ENCODE measurements at places on chromosomes 1 and 21.

GRCh38 chr1:160204526-160205241 lies 500 bp upstream of the PEA15 start:
- no peak for DNase-seq

GRCh38 chr1:47580451-47580995 lies 142.7 kb downstream of the FOXD2 start:
- DNase-seq, result no peak

- DNase-seq, result no peak
These were observed 207.7 kb upstream of the KAZN start for GRCh38 chr1:14390816-14391215.

- no peak for DNase-seq
These were observed 53.0 kb downstream of the PBX1 start for GRCh38 chr1:164611754-164612642.

DNA sequence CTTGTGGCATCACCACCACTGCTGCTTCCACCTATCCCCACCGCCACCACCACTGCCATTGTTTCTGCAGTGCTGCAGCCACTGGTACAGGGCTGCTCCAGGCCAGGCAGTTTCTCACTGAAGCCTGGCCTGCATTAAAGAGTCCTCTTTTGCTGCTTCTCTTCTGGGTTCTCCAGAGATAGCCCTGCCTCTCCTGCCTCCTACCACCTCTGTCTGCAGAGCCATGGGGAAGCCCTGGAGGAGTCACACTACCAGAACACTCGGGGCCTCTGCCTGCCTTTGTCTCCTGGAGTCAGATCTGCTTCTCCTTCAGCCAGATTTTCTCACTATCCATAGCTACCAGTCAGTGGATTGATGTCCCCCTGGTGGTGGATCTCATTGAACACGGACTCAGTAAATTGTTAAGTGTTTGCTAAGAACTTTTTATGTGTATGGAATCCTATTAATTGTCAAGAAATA lies 37.7 kb upstream of the DDAH1 start:
- DNase-seq, result no peak

DNA sequence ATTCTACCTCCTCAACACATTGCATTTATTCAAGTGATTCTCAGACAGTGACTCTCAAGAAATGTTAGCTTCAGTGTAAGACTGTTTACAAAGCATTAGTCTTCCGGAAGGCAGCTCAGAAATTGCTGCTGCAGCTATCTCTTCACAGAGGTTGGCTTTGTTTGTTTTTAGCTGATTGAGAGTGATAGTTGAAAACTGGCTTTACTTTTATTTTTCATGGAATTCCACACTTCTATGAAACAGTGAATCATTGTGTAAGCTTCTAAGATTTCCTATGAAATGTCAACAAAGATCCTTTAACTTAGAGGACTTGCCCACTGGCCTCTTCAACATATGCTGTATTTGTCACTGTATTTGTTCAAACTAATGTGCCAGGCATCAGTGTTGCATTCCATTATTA lies 121.3 kb downstream of the TNNI3K start:
- DNase-seq, result no peak

GRCh38 chr1:24754229-24754628 lies 9.0 kb downstream of the CLIC4 start:
- DNase-seq, result no peak

- DNase-seq, result no peak
These were observed 852 bp downstream of the KTI12 start for GRCh38 chr1:52032785-52033131.

DNA sequence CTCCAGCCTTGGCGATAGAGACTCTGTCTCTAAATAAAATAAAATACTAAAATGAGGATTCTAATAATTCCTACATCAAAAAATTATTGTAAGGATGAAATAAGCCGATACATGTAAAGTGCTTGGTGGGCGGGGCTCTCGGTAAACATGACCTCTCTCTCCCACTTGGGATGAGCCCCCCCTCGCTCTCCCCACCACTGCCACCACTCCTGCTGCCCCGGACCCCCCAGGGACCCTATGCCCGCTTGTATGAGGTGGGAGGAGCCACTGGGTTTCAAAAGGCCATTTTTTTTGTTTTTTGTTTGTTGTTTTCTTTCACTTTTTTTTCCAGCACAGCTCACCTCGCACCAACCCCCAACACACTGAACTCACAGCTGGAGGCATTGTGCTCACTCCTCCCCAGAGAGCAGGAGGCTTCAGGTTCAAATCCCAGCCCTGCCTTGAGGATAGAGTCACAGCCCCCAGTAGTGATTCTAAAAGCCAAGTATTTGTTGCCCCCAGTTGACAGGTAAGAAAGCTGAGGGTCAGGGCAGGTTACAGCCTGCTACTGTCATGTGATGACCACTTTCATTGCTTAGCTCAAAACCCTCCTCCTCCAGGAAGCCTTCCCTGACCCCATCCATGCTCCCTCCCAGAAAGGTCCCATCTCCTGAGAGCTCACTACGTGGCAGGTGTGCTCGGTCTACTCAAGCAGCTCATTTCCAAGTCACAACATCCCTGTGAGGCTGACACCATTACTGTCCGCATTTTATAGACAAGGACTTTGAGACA lies 4.2 kb downstream of the SDC3 start:
- DNase-seq, result no peak

GRCh38 chr1:246784621-246785493 lies 60.6 kb downstream of the SCCPDH start:
- DNase-seq, result no peak

- DNase-seq, result no peak
These were observed 61.5 kb downstream of the SIPA1L2 start for GRCh38 chr1:232568331-232568852.

GRCh38 chr1:13801655-13802486 lies 101.9 kb downstream of the PRDM2 start:
- no peak for DNase-seq
